ENCODE measurements at places on chromosomes 16 and 17. TPM values are rescaled to one million over a fixed set of nuclear protein-coding genes. Genes with fewer than 3 reads are reported as not detected.

GRCh38 chr16:31129568-31130335 is 5.8 kb downstream of the PRSS8 start:
- no peak for DNase-seq

DNA sequence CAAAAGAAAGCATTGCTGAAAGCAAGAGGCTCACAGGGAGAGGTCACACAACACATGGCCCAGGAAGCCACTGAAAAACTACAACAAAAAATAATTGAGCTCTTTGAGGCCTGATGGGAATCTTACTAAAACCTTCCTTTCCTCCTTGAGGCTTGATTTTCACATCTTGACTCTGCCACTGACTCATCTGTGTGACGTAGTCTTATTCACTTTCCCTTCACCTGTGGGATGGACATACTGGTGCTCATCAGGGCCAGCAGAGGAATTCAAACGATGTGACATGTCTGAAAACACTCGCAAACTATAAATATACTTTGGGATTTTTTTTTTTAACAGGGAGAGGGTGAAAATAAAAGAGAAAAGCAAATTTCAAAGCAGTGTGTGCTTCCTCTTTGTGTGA is 78.3 kb upstream of the ASIC2 start:
- no peak for DNase-seq

DNA sequence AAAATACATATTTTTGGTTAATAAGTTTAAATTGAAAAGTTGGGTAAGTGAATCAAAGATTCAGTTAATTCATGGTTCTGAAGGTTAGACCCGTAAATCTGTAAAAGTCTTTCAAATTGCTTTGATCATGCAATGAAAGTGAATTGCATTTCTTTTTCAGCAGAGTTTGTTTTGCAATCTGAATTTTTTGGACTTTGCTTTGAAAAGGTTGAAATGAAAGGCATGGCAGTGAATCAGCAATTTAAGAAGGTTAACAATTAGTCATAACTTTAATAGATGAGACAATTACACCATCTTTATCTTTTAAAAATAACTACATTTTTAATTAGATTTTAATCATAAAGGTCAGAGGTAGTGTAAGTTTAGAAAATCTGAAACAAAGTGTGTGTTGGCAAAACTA is 310.9 kb upstream of the KCNJ16 start:
- no peak for DNase-seq

- no peak for DNase-seq
Observed at GRCh38 chr16:23082161-23082788, 67.0 kb downstream of the USP31 start.

DNA sequence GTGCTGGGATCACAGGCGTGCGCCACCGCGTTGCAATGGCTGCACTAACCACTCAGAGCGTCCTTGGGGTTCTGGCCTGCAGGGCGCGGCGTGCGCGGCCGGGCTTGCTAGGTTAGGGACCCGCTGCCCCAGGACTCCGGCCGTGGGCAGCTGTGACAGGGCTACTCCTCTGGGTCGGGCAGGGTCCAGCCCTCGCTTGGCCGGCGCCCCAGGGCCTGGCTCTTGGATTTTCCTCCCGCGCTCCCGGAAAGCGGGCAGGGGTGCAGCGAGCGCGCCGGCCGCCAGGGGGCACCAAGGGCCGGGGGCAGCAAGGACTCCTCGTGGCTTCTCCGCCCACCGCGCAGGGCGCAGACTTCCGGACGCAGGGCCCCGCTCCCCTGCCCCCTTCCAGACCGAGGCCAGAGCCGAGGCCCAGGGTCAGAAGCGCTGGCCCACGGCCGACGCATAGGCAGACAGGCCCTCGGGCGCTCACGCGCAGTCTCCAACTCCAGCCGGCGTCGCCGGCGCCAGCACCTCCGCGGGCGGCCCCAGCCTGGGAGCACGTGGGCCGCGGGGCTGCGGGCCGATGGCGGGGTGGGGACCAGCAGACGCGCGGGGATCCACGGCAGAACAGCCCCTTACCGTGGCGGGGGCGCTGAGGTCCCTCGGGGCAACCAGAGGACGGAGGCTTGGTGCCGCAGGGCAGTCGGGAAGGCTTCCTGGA is 355 bp downstream of the TLE7 start:
- DNase-seq = no peak

- DNase-seq = no peak
Observed at GRCh38 chr17:65633988-65634387, 72.5 kb upstream of the AXIN2 start.

DNA sequence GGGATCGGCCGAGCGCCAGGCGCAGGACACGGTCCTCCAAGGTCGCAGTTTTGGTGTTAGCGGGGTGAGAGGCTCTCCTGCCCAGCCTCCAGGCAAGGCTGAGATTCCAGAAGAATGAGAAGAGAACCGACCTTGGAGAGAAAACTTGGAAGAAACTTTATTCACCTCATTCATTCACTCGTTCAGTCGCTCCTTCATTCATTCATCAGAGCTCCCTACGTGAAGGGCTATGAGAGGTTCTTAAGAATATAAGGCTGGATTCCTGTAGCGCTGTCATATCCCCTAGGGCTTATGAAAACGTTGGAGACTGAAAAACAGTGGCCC is 991 bp upstream of the MYH10 start:
- no peak for DNase-seq

BEAN1 gene
- 1.8 TPM for total RNA-seq

BIRC5 gene
- total RNA-seq = 1.4 TPM
